ENCODE measurements at places on chromosomes 5 and 9.

GRCh38 chr5:108730617-108731340 lies 16.9 kb upstream of the FER start:
- peak; percentile 36 for DNase-seq

DNA sequence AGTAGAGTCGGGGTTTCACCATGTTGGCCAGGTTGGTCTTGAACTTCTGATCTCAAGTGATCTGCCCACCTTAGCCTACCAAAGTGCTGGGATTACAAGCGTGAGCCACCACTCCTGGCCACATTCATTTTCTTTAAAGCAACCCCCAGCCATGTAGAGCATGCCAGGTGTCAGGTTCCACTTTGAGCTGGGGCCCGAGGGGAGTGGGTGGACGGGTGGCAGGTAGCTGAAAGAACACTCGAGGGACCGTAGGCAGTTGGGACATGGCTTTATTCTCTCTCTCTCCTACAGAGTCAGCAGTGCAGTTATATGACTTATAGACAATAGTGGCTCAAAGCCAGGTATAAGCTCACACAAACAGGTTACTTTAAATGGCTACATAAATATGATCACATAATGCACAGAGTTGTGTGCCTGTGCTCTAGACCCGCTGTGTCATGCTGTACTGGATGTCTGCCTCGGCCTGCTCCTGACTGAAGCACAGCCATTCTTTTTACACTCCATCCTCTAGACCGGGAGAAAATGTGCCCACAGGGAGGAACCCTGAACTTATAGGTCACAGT lies 60.5 kb upstream of the FAM120A start:
- DNase-seq, result no peak

DNA sequence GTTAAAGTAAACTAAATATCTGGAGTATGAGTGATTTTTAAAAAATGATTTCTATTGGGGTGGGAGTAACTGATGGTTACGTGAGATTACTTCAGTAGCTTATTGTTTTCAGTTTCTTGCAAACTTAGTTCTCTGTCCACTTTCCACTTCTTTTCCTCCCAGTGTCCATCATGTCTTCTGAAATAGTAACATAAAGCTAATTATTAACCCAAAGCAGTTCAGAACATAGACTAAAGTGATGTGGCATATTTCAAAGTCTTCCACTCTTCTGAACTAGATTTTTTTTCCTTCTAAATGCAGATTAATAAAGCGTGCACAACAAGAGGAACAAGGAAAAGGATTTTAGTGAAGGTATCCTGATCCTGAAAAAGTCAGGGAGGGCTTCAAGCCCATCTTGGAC lies 114.1 kb downstream of the MAN2A1 start:
- no peak for DNase-seq

GRCh38 chr5:95555553-95555952 lies 652 bp downstream of the ARSK start:
- DNase-seq, result no peak

DNA sequence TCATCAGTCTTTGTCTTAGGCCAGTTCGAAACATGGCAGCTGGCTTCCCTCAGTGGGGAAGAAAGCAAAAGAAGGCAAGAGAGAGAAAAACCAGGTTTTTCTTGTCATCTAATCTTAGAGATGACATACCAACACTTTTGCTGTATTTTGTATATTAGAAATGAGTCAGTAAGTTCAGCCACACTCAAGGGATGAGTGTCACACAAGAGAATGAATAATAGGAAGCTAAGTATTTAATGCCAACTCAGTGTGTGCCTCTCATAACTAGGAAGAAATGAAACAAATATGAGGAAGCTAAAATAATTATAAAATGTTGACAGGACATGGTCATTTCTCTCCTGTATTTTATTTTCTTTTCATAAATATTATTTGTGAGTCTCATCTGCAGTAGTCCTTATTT lies 65.3 kb downstream of the CDH12 start:
- DNase-seq, result no peak

DNA sequence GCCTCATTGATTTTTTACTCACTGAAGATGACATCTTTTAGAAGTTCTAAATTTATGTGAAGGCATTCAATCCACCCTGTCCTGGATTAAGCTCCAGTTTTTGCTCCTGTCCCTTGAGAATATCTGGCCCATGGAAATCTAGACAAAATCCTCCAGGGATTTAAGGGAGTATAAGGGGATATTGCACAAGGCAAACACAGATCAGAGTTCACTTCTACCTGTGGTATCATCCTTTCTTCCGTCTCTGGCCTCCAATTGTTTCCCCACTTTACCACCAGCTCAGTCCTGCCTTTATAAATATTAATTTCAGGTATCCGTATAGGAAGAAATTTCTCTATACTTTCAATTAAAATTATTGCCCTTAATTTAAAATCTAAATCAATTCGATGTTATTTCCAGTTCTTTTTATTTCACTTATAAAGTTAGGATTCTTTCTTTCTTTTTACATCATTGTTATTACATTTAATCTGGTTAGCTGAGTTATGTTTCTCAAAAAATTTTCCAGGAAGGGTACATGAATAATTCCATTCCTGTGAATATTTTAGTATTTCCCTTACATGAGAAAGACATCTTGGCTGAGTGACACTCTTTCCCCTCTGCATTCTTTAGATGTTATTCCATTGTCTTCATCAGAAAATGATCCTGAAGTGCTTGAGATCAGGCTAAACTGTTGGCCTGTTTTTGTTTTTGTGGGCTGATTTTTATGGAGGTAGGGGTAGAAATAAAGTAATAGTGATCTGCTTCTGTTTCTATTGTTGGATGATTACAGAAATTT lies 194.3 kb upstream of the MAP3K1 start:
- no peak for DNase-seq

DNA sequence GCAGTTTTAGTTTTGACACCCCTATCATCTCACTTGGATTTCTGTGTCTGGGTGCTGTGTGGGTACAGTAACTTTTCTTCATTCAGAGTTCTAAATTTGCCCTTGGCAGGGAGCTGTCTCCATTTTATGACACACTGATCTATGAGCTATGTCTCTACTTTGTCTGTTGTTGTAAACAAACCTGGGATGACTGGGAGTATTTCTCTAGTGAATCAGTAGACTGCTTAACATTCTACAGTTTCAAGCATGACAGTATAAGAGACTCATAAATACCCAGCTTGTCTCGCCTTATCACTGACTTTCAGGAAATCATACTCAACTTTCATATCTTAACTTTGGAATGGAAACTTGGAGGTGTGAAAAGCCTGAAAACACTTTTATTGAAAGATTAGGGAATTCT lies 212.1 kb upstream of the NUDT12 start:
- no peak for DNase-seq

- DNase-seq, result no peak
These were observed 7.9 kb downstream of the NACC2 start for GRCh38 chr9:136086951-136087740.

DNA sequence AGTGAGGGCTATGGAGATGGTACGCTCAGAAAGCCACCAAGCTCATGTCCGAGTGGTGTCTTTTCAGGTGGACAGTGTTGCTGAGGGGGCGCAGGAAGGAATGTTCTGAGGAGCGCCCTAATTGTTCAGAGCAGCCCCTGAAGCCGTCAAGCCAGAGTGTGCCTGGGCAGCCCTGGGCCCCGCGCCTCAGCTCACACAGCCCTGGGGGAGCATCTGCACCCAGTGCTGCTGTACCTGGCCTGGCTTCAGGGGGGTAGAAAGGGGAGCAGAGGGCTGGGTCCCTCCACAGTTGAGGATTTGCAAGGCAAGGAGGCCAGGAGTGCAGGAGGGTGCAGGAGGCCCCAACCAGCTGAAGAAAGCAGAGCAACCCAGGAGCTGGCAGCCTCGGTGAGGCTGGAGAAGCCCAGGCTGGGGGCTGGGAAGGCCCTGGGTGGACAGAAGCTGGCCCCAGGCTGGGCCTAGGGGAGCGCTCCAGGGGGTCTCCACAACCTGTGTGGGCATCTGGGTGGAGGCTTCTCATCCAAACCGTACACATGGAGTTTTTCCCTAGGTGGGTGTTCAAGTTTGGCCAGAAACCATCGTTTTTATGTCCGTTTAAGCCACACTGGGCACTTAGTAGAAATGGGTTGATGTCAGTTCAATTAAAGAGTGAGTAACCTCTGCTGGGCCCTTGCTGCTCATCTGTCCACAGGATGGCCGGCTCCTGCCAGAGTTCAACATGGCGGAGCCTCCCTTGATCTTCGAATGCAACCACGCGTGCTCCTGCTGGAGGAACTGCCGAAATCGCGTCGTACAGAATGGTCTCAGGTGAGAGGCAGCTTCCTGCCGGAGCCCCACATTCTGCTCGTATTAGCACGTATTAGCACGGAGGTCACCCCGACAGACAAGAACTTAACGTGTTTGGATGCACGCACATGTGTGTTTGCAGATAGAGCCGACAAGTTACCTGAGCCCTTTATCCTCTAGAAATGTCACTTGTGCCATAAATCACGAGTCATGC lies 62.0 kb upstream of the CACNA1B start:
- no peak for DNase-seq

DNA sequence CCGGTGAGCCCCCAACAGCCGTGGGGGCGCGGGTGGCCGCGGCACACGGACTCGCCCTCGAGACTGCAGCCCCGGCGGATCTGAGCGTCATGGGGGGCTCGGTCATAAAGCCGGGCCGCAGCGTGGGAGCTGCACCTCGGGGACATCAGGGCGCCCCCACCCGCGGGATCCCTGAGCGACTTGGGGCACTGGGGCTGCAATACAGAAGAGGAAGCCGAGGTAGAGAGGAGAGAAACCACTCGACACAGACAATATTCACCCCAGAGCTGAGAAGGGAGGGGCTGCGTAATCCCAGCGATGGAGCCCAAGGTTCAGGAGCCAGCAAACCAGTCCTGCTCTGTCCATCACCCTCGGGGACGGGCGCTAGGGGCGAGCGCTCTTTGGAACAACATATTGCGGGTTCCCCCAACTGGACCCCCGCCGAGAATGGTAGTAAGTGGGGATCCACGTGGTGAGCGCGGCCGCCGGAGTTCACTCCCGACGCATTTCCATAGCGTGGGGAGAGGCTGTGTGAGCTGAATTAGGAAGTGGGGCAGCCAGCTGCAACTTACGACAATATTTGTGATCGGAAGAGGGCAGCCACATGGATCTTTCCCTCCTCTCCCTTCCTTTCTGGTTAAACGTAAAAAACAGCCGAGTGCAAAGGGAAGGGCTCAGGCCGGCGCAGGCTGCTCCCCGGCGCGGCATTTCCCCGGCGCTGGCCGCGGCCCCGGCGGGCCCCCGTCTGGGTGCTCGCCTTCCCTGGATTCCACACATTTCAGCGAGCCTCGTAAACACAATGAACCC lies 9.9 kb downstream of the PTCH1 start:
- peak; percentile 48 for DNase-seq

- no peak for DNase-seq
These were observed 188.5 kb downstream of the COX7C start for GRCh38 chr5:86806206-86806605.

GRCh38 chr5:107483231-107484024 lies 187.3 kb downstream of the EFNA5 start:
- no peak for DNase-seq

DNA sequence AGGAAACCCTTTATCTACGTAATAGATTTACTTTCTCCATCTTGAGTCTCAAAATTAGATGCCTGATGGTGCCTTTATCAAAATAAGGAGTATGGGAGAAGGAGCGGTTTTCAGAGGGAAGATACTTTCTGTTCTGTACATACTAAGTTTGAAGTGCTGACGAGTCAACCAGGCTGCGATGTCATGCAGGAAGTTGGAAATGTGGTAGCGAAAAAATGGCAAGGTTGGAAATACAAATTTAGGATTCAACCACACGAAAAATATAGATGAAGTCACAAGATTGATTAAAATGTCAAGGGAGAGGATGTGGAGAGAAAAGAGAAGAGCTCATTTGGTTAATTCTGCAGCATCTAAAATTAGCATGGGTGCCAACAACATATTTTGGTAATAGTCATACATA lies 129.5 kb downstream of the FOXD1 start:
- no peak for DNase-seq

DNA sequence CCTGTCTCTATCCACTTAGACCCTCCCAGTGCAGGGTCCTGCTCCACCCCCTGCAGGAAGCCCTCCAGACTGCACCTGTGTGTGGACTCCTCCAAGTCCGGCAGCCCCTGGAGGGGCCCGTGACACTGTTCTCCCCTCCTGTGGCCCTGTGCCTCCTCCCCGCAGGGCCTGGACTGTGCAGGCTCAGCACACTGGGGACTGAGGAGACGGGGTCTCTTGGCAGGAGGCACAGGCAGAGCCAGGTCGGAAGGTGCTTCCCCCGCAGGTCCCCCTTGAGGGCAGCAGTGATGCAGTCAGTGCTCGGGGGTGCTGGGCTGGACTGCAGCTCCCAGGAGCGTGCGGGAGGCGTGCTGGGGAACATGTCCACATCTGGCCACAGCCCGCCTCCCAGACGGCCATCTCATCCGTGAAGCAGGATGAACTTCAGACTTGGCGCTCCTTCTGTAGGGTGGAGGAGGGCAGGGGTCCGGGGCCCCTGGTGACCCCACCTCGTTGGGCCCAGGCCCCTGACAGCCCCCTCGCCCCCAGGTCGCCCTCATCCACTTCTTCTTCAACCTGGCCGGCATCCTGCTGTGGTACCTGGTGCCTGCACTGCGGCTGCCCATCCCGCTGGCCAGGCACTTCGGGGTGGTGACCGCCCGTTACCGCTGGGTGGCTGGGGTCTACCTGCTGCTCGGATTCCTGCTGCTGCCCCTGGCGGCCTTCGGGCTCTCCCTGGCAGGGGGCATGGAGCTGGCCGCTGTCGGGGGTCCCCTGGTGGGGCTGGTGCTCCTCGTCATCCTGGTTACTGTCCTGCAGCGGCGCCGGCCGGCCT lies 4.9 kb downstream of the SLC34A3 start:
- DNase-seq, result no peak

DNA sequence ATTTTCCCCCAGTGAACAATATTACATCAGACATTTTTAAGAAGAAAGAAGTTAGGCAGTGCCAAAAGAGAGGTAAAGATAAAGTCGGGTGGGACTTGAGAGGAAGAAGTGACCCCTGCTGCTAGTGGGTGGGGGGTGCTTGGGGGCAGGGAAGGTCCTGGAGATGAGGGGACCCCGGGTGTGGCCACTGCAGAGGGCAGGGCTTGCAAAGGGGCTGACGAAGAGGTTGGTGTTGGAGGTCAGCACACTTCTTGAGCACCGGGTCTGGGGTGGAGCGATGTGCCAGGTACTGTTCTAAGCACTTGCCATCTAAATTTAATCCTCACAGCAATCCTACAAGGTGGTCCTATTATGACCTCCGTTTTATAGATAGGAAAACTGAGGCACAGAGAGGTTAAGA lies 62.0 kb downstream of the AMBP start:
- no peak for DNase-seq

- peak; percentile 29 for DNase-seq
These were observed at the start of gene SPATA6L for GRCh38 chr9:4666042-4666699. TSS of gene SPATA6L (minus strand) at chr9:4666480. CDS start at chr9:4666250, 230 bp downstream.

DNA sequence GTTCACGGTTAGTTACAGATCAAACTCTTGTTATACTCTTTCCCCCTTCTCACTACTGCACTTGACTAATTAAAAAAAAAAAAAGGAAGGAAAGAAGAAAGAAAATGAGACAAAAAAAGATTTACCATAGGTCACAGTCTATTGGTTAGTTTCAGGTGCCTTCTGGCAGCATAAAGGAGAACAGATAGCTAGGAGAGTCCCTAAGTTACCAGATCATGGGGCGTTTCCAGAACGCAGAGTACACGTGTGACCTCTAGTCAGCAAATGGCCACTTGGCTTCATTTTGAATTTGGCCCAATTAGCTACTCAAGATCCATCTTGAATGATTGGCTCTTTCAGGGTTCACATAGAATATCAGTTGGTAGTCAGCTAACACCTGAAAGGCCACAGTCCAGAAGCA lies 20.3 kb upstream of the TMEM171 start:
- DNase-seq, result no peak

All from naive B cell (primary cell).